Iris pigment epithelial cell (primary cell): ENCODE measurements at places on chromosomes 6 and 20.

- DNase-seq, result peak; percentile 77
These were observed 46.8 kb downstream of the EPM2A start for GRCh38 chr6:145688493-145688905.

DNA sequence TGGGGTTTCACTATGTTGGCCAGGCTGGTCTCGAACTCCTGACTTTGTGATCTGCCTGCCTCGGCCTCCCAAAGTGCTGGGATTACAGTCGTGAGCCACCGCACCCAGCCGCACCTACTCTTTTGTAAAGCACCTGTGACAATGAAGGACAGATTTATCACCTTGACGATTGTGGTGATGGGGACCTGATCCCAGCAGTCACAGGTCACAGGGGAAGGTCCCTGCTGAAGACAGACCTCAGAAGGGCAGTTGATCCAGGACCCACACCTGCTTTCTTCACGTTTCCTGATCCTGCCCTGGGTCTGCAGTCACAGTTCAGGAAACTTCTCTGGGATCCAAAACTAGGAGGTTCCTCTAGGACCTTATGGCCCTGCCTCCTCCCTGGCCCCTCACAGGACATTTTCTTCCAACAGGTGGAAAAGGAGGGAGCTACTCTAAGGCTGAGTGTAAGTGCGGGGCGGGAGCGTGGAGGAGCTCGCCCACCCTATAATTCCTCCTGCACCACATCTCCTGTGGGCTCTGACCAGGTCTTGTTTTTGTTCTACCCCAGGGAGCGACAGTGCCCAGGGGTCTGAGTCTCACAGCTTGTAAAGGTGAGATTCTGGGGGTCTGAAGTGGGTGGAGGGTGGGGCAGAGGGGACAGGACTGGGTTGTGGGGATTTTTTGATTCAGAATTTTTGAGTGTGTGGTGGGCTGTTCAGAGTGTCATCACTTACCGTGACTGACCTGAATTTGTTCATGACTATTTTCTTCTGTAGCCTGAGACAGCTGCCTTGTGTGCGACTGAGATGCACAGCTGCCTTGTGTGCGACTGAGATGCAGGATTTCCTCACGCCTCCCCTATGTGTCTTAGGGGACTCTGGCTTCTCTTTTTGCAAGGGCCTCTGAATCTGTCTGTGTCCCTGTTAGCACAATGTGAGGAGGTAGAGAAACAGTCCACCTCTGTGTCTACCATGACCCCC lies 3.0 kb downstream of the HLA-E start:
- DNase-seq, result no peak

DNA sequence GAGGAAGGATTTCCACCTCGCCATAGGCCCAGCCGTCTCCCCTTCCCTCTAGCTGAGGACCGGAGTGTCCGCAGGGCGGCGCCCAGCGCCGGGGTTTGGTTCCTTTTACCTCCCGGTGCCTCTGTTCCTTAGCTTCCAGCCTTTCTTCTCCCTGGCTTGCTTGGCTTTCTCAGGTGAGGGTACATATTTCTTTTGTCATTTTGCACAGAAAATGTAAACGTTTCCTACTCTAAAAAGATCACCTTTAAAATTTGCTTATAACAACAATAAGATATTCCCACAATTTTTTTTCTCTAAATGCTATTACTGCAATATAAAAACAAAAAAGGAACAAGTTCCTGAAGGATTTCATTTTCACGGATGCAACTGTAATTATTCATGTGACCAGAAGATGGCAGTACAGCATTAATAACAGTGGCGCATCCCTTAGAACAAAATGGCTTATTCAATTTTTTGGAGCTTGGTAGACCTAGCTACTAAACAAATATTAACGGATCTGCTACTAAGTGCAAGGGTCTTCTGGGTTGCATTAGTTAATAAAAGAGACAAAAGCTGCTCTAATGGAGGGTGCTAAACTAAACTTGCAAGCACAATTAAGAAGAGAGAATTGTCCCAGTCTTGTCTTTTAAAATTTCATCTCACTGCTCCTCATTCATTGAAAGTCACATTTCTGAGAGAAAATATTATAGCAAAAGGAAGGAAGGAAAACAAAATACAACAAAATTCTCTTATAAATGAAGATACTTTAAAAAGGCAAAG lies 172.9 kb downstream of the ADGRG6 start:
- peak; percentile 65 for DNase-seq

DNA sequence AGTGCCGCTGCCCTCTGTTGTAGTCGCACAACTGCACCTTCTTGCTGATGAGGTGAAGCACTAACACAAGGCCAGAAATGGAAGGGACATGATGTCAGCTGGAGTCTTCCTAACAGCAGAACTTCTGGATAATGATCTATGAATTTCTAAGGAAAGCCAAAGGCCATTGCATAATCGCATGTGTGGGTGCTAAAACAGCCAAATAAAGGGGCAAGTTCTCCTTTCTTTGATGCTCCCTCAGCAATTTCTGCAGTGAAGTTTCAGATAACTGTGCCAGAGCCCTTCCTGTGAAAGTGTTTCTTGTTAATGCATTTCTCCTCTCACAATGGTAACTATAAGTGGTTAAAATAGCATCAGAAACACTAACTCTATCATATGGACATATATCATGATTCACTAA lies 8.0 kb upstream of the F13A1 start:
- DNase-seq, result no peak

- peak; percentile 49 for DNase-seq
These were observed 611.2 kb downstream of the UTRN start for GRCh38 chr6:144896289-144896688.

GRCh38 chr6:43741829-43742228 lies 28.2 kb upstream of the VEGFA start:
- DNase-seq, result no peak
